Prostate gland (tissue), 2 donors: ENCODE measurements at places on chromosomes 16 and 17.

DNA sequence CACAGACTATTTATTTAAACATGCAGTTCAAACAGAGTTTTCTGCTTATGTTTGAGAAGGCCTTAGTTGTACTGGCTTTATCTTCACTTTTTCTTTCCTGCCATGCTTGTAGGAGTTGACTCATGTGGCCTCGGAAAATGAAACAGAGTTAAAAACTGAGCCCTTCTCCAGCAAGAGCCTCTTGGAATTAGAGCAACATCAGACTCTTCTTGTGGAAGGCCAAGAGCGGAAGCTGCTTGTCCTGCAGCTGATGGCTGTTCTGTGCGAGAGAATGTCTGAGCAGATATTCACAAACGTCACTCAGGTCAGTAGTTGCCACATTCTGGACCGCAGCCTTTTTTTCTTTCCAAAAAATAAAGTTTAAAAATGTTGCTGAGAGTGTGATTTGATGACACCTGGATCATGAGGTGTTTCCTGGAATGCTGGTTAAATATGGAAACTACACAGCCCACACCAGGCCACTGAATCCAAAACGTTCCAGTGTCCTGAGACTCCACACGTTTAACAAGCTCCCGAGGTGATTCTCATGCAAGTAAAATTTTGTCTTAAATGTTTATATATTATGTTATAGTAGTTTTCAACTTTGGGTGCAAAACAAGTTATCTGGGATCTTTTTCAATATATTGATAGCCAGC is 65.9 kb downstream of the TANGO6 start:
- no peak for DNase-seq

- DNase-seq = no peak
Observed at GRCh38 chr16:73031155-73031866, 16.6 kb downstream of the ZFHX3 start.

- DNase-seq = no peak
Observed at GRCh38 chr17:7632492-7632894, 2.6 kb downstream of the SHBG start.

GRCh38 chr17:15648386-15648785 is 28.9 kb upstream of the FBXW10B start:
- no peak for DNase-seq

GRCh38 chr16:11094075-11094856 is 149.9 kb downstream of the CLEC16A start:
- DNase-seq = no peak

DNA sequence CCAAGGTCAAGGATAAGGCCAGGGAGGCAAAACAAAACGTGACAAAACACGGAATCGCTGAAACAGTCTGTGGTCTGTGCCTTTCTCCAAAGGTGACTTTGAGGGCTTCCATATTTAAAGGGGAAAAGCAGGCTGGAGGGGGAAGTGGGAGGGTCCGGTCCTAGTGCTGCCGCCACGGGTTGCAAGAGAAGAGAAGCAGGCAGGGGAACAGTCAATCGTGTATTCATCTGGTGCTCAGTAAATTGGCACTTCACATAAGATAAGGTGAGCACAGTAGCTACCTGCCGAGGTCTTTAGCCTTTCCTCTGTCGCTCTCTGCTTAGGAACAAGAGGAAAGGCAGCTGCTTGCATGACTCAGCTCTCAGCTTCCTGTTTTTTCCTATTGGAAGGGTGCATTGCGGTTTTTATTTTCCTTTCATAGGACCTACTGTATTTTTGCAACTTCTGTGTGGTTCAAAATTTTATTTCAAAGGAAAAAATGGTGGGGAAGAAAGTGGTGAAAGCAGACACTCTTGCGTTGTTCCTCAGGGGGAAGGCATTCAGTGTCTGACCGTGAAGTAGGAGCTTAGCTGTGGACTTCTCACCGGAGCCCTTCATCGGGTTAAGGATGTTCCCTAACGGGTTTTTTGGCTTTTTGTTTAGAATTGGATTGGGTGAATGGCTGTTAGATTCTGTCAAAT is 7.1 kb upstream of the LGALS3BP start:
- DNase-seq = no peak

DNA sequence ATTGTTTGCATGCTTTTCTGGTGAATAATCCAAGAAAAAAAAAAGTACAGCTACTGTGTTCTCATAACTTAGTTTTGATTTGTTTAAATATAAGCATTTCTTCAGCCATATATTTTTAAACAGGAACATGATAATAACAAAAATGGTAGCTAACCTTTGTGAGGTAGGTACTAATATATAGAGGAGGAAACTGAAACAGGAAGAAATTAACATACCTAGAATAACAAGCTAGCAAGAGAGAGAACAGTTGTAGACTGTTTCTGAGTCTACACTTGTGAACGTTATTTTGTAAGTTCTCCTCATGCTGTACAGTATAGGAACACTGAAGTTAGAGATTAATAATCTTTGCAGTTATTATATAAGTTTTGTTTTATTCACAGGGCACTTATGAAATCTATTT is 49.3 kb downstream of the NSRP1 start:
- DNase-seq = no peak

DNA sequence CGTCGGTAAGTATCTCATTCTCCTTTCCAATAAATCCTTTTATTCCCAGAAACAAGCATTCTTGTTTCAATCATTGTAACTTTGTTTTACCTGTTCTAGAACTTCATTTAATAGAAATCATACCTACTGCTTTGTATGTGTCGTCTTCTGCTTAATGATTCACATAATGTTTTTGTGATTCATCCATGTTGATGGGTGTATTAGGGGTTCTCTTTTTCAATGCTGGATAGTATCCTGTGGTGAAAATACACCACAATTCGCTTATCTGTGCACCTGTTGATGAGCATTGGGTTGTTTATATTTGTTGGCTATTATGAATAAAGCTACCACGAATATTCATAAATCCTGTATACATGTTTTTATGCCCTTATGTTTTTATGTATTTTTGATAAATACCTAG is 703.2 kb downstream of the MAF start:
- DNase-seq = no peak

- peak; percentile 68 for DNase-seq
Observed at GRCh38 chr16:21708533-21709115, 44.9 kb downstream of the OTOA start.
